Renal cortex interstitium (tissue), 15 donors: ENCODE measurements at places on chromosomes 5 and 9.
A peak's percentile ranks its signal among the peaks of the same experiment; 100 is the strongest.

- no peak for DNase-seq
Measured at GRCh38 chr5:71632168-71632567, 45.0 kb downstream of the MCCC2 start.

- DNase-seq: no peak
Measured at GRCh38 chr9:69574057-69574456, 98.1 kb downstream of the APBA1 start.

GRCh38 chr5:173454361-173454735 lies 126.1 kb upstream of the STC2 start:
- no peak for DNase-seq

GRCh38 chr9:131038256-131039128 lies 29.5 kb downstream of the LAMC3 start:
- no peak for DNase-seq

DNA sequence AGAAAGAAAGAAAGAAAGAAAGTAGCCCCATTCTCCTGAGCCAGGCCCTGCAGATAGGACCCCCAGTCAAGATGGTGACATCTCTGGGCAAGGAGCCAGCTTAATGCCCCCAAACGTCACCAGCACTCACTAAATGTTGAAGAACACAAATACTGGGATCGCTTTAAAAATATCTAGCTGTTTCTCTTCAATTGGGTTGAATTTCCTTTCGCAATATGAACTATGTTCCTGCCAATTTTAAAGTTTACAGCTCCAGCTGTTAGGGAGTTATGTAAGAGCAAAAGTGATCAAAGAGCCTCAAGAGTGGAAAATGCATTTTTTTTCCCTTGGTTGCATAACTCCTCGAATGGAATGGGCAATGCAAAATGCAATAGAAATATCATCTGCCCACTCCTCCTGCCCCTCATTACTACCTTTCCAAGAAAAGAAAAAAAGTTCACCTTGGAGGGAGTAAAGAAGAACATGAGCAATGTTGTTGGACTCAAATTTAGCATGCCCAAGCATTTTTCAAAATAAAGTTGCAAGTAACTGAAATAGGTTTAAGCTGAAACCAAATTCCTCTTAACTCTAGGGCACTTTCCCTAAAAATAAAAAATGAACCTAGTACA lies 244.2 kb upstream of the PIK3R1 start:
- no peak for DNase-seq

- DNase-seq: no peak
Measured at GRCh38 chr9:88733651-88734421, 198.9 kb downstream of the NXNL2 start.

GRCh38 chr9:84839541-84839940 lies 170.0 kb downstream of the NTRK2 start:
- DNase-seq: no peak

GRCh38 chr9:98551511-98552286 lies 157.0 kb downstream of the GABBR2 start:
- DNase-seq: no peak

- DNase-seq: no peak
Measured at GRCh38 chr5:126357585-126358342, 65.4 kb upstream of the GRAMD2B start.

DNA sequence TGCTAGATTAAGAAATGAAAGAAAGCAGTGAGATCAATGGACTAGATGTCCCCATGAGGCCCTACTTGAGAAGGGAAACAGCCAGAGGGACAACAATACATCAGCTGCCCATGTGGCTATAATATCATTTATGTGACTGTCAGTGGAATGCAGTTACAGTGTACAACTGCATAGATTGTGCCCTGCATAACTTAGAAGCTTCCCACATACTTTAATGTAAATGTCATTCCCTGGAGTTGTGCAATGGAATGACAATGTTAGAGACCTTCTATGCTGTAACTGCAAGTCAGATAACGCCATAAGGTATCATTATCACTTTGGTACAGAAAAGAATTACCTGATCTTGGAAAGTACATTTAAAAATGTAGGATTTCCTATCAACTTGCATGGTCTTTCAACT lies 67.4 kb downstream of the FBN2 start:
- DNase-seq: no peak

- DNase-seq: no peak
Measured at GRCh38 chr9:36991516-36992134, 42.4 kb downstream of the PAX5 start.

DNA sequence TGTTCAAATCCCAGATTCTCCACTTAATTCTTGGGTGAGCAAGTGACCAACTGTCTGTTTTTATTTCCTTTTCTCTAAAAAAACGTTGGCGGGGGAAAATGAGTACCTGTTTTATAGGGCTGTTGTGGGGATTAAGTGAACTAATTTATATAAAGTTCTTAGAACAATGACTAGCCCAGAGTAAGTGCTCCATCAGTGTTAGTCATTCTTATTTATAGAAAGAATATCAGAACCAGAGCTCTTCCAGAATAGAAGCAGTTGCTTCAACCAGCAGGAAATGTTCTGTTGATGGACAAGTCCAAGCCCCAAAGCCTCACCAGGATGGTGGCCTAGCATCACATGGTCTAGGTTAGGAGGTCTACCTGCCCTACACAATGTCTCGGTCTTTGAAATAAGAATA lies 379.2 kb downstream of the ACTL7B start:
- DNase-seq: no peak

DNA sequence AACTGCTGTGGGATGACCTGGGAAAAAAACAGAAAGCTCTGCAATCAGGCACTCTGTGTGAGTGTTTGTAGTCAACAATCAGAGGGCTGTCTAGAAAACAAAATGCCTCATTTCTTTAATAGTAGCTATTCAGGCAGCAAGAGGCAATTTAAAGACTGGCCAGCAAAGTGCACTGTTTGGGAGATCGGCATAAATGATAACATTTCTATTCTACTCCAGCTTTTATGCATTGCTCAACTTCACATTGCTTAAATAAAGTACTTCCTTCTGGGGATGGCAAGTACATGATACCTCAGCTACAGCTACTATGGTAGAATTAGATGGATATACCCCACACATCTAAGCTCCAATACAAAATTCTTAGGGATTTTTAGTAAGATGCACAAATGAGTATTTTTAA lies 193.1 kb downstream of the DCP2 start:
- DNase-seq: no peak

GRCh38 chr9:76882686-76883085 lies 23.2 kb downstream of the PRUNE2 start:
- DNase-seq: no peak

DNA sequence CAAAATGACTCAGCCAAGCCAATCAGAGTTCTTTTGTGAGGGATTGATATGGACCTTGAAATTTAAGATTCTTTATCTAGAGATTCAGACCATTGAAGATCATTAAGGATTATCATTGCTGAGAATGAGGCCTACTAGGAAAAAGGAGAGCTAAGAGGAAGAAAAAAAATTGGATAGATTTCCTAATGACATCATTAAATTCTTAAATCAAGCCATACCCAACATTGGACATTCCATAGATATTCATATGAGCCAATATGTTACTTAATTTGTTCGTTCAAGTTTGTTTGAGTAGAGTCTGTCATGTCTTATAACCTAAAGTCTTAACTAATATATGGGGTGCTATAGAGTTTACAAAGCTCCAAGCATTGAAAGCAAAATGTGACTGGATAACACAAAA lies 727.9 kb upstream of the SEMA6A start:
- no peak for DNase-seq

- no peak for DNase-seq
Measured at GRCh38 chr5:132110930-132111329, 37.3 kb downstream of the CSF2 start.

GRCh38 chr9:80500300-80500699 lies 928.5 kb downstream of the TLE4 start:
- no peak for DNase-seq

DNA sequence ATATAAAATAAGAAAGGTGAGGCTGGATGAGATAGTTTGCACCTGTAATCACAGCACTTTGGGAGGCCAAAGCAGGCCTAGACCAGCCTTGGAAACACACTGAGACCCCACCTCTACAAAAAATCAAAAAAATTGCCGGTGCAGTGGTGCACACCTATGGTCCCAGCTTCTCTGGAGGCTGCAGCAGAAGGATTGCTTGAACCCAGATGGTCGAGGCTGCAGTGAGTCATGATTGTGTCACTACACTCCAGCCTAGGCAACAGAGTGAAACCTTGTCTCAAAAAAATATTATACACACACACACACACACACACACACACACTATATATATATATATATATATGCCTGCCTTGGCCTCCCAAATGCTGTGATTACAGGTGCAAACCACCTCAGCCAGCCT lies 1.3 kb downstream of the SLC35D2 start:
- DNase-seq: no peak

- DNase-seq: no peak
Measured at GRCh38 chr9:129518074-129518473, 102.8 kb downstream of the C9orf50 start.

DNA sequence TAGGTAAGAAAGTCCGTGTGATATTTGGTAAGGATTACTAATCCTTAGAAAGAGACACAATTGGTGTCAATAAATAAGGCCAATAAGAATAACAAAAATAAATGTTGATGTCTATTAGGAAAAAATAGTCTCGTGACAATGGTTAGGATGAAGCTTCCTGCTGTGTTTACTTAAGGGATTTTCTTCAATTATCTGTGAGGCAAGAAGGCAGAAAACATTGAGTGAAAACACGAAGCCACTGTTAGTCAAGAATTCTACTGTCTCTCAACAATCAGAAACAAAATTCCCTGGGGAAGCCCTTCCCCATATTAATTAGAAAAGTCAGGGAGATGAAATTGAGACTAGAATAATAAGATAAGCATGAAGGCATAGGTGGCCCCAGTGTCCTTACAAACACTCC lies 149.0 kb downstream of the SYK start:
- DNase-seq: no peak

DNA sequence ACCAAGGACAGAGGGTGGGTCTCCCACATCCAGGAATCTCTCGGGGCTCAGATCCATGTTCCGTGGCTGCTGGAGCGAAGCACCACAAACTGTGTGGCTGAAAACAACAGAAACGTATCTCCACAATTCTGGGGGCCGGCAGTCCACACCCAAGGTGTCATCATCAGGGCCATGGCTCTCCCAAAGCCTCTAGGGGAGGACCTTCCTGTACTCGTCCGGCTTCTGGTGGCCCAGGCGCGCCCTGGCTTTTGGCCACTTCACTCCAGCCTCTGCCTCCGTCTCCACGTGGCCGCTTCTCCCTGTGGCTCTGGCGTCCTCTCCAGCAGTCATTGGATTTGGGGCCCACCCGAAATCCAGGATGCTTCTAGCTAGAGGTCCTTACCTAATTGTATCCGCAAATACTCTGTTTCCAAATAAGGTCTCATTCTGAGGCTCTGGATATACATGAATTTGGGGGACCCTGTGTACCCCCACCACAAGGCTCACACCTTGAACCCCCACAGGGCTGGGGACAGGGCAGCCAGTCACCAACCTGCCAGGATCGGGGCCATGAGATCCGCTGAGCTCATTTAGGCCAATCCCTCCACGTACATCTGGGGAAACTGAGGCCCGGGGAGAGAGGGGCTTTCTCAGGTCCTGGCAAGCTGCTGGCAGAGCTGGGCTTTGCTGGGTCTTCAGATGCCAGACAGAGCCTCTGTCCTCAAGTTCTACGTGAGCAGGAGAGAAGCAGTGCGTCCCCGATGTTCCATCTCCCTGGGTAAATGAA lies 158.2 kb downstream of the OLFM1 start:
- no peak for DNase-seq

GRCh38 chr9:25224309-25224708 lies 453.9 kb downstream of the TUSC1 start:
- DNase-seq: no peak

DNA sequence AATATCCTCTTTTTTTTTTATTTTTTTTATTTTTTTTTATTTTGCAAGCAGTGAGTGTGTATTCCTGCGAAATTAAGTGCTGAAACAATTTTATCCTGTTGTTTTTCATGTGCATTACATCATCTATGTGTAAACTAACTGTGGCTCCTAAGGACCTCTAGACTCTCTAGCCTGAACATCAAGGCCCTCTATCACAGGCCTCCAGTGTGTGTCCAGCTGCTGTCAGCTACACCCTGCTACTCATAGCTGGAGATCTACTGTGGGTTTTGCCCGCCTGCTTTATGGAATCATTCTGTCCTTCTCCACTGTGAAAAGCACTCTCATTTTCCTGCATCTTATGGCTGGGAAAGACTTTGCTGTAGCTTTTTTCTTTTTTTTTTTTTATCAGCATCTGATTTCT lies 157.8 kb downstream of the KCTD16 start:
- DNase-seq: no peak

- DNase-seq: no peak
Measured at GRCh38 chr5:135831439-135831838, 3.0 kb upstream of the SLC25A48 start.

DNA sequence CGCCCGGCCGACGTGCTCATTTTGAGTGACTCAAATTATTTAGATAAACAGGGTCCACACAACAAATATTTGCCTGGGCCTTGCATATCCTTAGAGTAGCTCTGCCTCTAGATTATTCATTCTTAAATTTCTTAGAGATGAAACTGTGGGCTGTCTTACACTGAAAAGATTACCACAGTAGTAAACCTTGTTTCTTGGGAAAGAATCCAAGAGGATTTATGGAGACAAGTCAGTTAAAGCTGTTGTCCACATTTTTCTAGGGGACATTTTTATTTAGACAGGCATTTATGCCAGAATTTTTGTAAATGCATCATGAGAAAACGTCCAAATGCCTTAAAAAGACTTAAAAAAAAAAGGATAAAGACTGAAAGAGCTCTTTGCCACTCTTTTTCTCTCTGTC lies 32.6 kb upstream of the RANBP3L start:
- DNase-seq: no peak

- no peak for DNase-seq
Measured at GRCh38 chr9:22682961-22683699, 236.5 kb downstream of the DMRTA1 start.

- DNase-seq: peak; percentile 63
Measured at GRCh38 chr9:107425101-107426025, 64.2 kb downstream of the KLF4 start.

DNA sequence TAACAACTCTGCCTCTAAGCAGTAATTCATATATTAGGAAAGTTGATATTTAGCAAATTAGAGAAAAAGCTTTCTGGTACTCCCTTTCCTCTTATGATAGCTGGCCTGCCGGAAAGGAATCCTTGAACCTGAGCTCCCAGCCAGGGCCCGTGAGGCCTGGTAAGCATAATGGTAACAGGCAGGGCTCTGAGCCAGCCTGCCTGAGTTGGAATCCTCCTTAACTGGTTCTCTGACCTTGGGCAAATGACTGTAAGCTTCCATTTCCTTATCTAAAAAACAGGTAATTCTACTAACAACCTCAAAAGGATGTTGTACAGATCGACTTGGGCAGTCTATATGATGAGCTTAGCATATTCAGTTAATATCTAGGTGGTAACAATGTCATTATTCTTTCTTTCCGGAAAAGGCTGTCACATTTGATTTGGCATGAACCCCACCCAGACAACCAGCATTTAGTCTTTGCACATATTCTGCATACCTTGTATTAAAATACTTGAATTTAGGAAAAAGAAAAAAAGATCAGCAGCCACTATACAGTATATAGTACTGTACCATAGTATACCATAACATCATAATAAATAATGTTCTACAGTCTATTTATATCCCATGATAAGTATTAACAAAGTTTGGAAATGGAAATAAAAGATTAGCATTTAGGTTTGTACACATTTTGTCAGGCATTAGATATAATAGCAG lies 55.7 kb upstream of the MAP3K1 start:
- no peak for DNase-seq

GRCh38 chr9:93681269-93682154 lies 105.1 kb downstream of the PHF2 start:
- DNase-seq: no peak
